Stomach (tissue), 19 donors: ENCODE measurements at places on chromosomes 3 and 15. TPM values are rescaled to one million over a fixed set of nuclear protein-coding genes. Genes with fewer than 3 reads are reported as not detected.

- H3K4me1 ChIP-seq: peaks cover 32% of the 10 kb centered on the region
- no peak overlapping the region for H3K27ac ChIP-seq
- peak; percentile 66 for DNase-seq
- H3K27me3 ChIP-seq: no peaks in the 10 kb centered on the region
- H3K4me3 ChIP-seq: no peak overlapping the region
Observed at GRCh38 chr15:77059786-77060361, 11.0 kb downstream of the TSPAN3 start.

- no peaks in the 10 kb centered on the region for H3K36me3 ChIP-seq
- no peak overlapping the region for H3K27ac ChIP-seq
- H3K27me3 ChIP-seq: no peaks in the 10 kb centered on the region
- no peaks in the 10 kb centered on the region for H3K4me1 ChIP-seq
- no peak for DNase-seq
- H3K4me3 ChIP-seq: no peak overlapping the region
Observed at GRCh38 chr3:160986069-160986468, 119.1 kb downstream of the B3GALNT1 start.

GRCh38 chr3:25283613-25284012 lies 144.4 kb upstream of the RARB start:
- no peaks in the 10 kb centered on the region for H3K36me3 ChIP-seq
- H3K4me3 ChIP-seq: no peak overlapping the region
- H3K27me3 ChIP-seq: no peaks in the 10 kb centered on the region
- no peak for DNase-seq
- no peak overlapping the region for H3K27ac ChIP-seq

GRCh38 chr15:89419370-89419984 lies 76.9 kb downstream of the RHCG start:
- no peaks in the 10 kb centered on the region for H3K4me1 ChIP-seq
- H3K36me3 ChIP-seq: no peaks in the 10 kb centered on the region
- H3K27ac ChIP-seq: no peak overlapping the region
- DNase-seq: peak; percentile 85

The UBXN7 gene
- total RNA-seq: 14.8 TPM

- H3K4me1 ChIP-seq: peaks cover 19% of the 10 kb centered on the region
- DNase-seq: no peak
- no peaks in the 10 kb centered on the region for H3K27me3 ChIP-seq
Observed at GRCh38 chr15:39427705-39428104, 153.2 kb upstream of the THBS1 start.

- H3K27ac ChIP-seq: no peak overlapping the region
- H3K36me3 ChIP-seq: no peaks in the 10 kb centered on the region
- H3K27me3 ChIP-seq: no peaks in the 10 kb centered on the region
- no peak overlapping the region for H3K4me3 ChIP-seq
- DNase-seq: no peak
Observed at GRCh38 chr3:8623741-8624140, 20.9 kb downstream of the SSUH2 start.

- H3K27me3 ChIP-seq: no peaks in the 10 kb centered on the region
- H3K4me1 ChIP-seq: no peaks in the 10 kb centered on the region
- H3K4me3 ChIP-seq: no peak overlapping the region
- DNase-seq: no peak
Observed at GRCh38 chr3:114043205-114043604, 13.1 kb downstream of the CCDC191 start.

The CCDC174 gene
- 8.5 TPM for total RNA-seq

The CSPG4 gene
- 15.1 TPM for total RNA-seq

The GOLGA8G gene
- not detected for total RNA-seq

The JAGN1 gene
- total RNA-seq: 28.4 TPM

The IFRD2 gene
- 193 TPM for total RNA-seq

The SCG5 gene
- 2.9 TPM for total RNA-seq

DNA sequence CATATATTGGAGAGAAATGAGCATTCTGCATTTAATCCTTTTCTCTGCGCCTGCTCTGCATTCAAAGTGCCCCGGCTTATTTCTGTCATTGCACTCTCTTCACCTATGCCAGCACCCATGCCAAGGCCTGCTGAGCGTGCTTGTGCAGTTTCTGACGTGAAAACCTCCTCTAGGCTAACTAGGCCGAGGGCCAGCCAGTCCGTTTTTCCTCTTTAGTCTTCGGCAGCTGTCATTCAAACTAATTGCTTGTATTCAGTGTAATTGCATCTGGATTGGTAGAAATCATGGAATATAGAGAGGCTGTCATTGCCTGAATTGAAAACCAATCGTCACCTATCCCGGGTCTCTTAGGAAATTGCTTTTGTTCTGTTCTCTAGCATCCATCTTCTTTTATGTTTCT lies 94.0 kb downstream of the ARPP21 start:
- no peak for DNase-seq
- H3K4me1 ChIP-seq: no peaks in the 10 kb centered on the region
- no peak overlapping the region for H3K4me3 ChIP-seq
- no peaks in the 10 kb centered on the region for H3K27me3 ChIP-seq
- H3K36me3 ChIP-seq: no peaks in the 10 kb centered on the region
- H3K27ac ChIP-seq: no peak overlapping the region

DNA sequence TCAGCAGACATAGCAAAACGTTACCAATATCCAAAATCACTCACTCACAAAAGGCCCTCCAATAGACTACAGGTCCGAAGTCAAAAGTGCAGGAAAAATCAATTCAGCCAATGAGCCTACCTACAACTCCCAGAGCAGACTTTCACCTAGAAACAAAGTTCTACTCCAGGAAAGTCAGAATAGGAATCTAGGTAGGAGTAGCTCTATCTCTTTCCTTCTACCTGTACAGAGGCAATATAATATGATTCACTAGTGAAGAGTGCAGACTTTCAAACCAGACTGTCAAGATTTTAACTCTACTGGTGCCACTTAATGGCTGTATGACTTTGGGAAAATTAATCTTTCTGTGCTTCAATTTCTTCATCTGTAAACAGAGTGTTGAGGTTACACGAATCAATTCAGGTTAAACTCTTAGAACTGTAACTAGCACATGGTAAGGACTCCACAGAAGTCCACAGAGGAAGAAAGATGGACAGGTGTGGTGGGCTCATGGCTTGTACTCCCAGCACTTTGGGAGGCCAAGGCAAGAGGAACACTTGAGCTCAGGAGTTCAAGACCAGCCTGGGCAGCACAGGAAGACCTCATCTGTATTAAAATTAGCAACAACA lies 9.4 kb downstream of the DCUN1D1 start:
- H3K4me3 ChIP-seq: no peak overlapping the region
- no peaks in the 10 kb centered on the region for H3K27me3 ChIP-seq
- no peaks in the 10 kb centered on the region for H3K36me3 ChIP-seq
- DNase-seq: no peak

- no peak overlapping the region for H3K4me3 ChIP-seq
- no peaks in the 10 kb centered on the region for H3K27me3 ChIP-seq
- H3K27ac ChIP-seq: no peak overlapping the region
- H3K36me3 ChIP-seq: no peaks in the 10 kb centered on the region
Observed at GRCh38 chr3:173869766-173870165, 472.2 kb downstream of the NLGN1 start.

DNA sequence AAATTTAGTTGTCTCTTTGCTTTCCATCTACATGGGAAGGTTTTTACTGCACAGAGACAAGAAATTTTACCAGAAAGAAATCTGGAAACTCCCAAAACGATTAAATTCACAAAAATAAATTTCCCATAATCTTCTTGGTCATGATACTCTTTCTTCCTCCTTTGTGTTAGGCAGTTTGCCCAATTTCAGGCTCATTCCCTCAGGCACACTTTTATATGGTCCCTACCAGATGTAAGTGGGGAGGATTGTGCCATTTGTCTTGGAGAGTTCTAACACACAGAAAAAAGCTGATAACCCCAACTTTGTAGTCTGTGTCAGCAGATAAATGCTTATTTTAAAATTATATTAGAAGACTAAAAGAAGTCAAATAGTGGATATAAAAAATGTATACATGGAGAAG lies 49.1 kb upstream of the CCDC50 start:
- DNase-seq: no peak
- H3K36me3 ChIP-seq: no peaks in the 10 kb centered on the region
- no peak overlapping the region for H3K27ac ChIP-seq
- H3K4me1 ChIP-seq: no peaks in the 10 kb centered on the region

DNA sequence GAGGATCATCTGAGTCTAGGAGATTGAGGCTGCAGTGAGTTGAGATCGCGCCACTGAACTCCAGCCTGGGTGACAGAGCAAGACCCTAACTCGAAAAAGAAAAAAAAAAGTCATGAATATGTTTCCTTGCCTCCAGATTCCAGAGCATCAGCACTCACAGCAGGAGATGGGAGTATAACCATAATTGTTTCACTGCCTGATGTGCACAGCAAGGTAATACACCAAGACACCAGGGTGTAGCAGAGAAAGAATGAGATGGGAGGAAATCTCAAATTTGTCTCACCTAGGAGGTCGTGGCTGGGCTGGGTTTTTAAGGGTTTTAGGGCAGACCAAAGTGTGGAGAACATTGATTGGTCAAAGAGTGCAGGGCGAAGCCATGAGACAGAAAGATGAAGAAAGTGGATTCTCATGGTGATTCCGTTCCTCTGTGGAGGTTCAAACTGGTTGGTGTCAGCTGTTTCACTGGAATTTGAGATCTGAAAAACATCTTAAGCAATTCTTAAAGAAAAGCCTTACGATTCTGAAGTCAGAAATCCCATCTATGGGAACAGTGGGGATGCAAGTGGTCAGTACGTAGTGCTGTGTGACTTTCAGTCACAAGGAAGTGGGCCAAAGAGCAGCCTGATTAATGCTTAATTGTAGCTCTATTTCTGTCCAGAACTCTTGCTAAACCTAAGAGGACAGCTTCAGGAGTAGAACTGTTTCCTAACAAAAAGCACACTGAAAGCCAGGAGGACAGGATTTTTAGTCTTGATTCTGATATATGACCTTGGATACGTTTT lies 7.8 kb upstream of the C15orf61 start:
- DNase-seq: no peak
- peaks cover 54% of the 10 kb centered on the region for H3K36me3 ChIP-seq
- no peak overlapping the region for H3K27ac ChIP-seq

The PSTPIP1 gene
- 10.1 TPM for total RNA-seq

GRCh38 chr3:59839283-59839682 lies 789.5 kb upstream of the CFAP20DC start:
- no peaks in the 10 kb centered on the region for H3K27me3 ChIP-seq
- no peak for DNase-seq
- H3K36me3 ChIP-seq: no peaks in the 10 kb centered on the region

DNA sequence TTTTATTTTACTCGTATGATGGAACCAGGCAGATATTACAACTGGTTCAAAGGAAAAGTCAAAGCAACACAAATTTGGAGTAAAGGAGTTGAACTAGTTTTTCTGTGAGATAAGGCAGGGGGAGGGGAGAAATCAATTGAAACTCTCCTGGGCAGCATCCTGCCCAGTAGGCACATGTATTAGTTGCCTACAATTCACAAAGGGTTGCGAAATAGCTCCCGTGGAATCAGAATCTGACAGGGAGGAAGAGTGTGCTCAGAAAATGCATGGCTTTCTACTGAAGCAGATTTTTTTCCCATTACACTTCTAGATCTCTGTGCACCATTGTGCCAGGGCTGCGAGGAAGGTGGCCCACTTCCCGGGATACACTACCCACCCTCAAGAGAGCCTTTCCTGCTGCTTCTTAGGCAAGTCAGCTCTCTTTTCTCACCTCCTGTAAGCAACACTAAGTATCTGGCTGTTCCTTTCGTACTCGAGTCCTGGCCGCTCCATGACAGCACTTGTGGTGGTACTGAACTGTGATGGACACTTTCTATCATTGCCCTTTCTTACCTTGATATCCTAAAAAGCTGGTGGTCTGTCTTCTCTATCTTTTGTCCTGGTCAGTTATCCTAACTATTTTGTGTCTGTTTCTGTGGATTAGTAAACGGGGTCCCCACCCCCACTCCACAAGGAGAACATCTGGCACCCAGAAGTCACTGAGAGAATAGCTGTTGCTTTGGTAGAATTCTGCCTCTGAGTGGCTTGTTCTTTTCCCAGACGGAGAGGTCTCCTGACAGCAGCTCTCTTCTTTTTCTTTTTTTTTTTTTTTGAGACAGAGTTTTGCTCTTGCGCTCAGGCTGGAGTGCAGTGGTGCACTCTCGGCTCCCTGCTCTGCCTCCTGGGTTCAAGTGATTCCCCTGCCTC lies 74.8 kb downstream of the RPL39L start:
- no peak overlapping the region for H3K4me3 ChIP-seq
- no peaks in the 10 kb centered on the region for H3K36me3 ChIP-seq
- DNase-seq: no peak
- peak overlapping the region; percentile 66 for H3K27ac ChIP-seq

GRCh38 chr3:14475621-14476020 lies 64.5 kb downstream of the GRIP2 start:
- H3K4me3 ChIP-seq: no peak overlapping the region
- no peak overlapping the region for H3K27ac ChIP-seq
- H3K36me3 ChIP-seq: peaks cover 95% of the 10 kb centered on the region
- no peak for DNase-seq

The TRIM71 gene
- not detected for total RNA-seq

The C3orf85 gene
- not detected for total RNA-seq

DNA sequence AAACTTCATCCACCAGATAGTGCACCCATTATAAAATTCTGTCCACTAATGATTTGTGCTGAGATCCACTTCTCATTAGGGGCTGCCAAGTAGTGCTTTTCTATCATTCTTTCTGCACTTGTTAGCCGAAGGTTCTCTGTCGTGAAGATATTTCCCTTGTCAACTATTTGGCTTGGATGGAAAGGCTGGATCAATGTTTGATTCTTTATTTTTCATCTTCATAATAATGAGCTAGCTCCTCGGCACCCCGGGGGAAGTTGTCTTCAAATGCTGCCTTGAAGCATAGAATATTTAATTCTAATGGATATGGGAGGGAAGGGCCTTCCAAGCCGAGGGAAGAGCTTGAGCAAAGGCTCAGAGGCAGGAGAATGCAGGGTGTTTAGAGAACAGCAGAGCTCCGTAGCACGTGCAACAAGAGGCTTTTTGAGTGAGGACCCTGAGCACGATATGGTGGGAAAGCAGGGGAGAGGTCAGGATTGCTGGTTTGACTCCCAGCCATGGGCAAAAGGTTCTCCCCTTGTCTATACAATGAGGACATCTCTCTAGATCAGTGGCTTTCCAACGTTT lies 16.3 kb upstream of the MUC20 start:
- H3K4me3 ChIP-seq: no peak overlapping the region
- H3K4me1 ChIP-seq: no peaks in the 10 kb centered on the region
- DNase-seq: no peak
- peaks cover 15% of the 10 kb centered on the region for H3K36me3 ChIP-seq

- no peaks in the 10 kb centered on the region for H3K27me3 ChIP-seq
- H3K36me3 ChIP-seq: no peaks in the 10 kb centered on the region
- DNase-seq: peak; percentile 27
- H3K27ac ChIP-seq: no peak overlapping the region
- H3K4me3 ChIP-seq: no peak overlapping the region
Observed at GRCh38 chr15:95247071-95247984, 1016.0 kb downstream of the MCTP2 start.
